ENCODE measurements at places on chromosomes 13 and 19.

DNA sequence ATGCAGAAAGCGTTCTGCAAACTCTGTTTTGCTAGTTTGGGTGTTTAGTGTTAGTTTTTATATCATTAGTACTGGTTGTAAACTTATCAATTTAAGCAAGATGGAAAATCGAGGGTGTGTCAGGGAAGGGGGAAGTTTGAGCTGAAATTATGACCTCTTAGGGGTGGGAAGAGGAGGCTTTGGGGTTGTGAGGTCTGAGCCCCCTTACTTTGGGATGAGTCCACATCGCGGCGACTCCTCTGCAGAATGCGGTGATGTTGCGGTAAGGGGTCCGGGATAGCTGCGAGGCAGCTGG is 743 bp upstream of the NDUFS7 start:
- no peak for DNase-seq

DNA sequence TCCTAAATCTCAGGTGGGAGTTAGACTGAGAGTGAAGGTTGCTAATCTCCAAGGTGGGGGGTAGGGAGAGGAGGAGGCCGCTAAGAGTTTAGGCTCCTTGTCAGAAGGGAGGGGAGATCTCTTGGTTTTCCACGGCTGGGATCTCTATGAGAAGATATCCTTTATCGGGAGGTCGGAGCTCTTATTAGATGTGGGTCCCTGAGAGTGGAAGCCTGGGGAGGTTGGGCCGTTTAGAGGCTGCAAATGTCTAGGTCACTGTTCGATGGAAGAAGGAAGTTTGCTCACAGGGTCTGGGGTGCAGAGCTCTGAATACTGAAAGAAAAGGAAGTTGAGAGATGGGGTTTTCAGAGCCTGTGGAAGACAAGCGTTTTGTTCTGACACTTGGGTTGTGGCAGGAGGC is 3.8 kb downstream of the MYADM start:
- no peak for DNase-seq

- peak; percentile 78 for DNase-seq
Measured at GRCh38 chr13:75224053-75224742, 257.8 kb downstream of the TBC1D4 start.

- no peak for DNase-seq
Measured at GRCh38 chr13:105764486-105764885, 771.0 kb downstream of the EFNB2 start.

DNA sequence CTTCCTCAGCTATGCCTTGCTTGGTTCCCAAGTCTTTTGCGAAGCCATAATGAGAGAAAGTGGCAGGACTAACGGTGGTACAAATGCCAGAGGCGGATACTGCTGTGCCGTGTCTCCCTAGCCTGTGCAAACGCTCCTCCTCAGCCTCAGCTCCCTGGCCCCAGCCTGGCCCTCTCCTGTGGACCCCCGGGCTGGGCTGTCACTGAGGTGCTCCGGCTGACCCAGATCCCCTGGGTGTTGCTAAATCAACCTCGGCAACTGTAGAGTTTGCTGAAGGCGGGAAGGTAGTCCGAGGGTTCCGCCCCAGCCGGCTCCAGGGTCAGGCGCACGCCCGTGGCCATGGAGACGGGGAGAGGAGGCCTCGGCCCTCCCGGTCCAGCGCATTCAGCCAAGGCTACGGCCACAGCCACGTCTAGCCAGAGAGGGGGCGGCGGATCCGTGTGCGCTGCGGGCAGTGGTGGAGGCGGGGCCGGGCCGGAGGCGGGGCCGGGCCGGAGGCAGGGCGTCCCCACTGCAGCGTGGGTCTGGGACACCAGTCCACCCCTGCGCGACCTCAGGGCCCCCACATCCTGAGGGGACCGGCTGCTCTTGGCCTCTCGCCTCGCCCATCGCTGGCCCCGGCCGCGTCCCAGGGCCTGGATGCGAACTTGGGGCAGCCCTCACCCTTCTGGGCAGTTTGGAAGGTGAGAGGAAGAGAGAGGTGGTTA is 16.4 kb upstream of the ZNF492 start:
- no peak for DNase-seq

- DNase-seq: peak; percentile 38
Measured at GRCh38 chr19:51784922-51785690, 9.9 kb upstream of the FPR3 start.

DNA sequence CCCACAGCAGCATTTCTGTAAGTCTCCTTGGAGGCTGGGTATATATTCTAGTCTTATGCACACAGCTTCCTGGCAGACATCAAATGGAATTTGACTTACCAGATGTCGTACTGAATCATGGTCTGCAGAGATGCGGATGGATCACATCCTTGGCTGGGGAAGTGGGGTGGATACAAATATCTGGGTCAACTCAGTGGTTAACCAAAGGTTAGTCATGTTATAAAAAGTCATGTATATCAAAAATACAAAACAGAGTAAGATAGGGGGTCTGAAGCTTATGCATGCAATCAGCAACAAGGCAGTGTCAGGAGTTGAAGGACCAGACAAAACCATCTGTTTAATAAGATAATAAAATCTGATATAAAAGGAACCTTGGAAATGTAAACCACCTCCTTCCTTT is 61.9 kb downstream of the WASF3 start:
- no peak for DNase-seq

DNA sequence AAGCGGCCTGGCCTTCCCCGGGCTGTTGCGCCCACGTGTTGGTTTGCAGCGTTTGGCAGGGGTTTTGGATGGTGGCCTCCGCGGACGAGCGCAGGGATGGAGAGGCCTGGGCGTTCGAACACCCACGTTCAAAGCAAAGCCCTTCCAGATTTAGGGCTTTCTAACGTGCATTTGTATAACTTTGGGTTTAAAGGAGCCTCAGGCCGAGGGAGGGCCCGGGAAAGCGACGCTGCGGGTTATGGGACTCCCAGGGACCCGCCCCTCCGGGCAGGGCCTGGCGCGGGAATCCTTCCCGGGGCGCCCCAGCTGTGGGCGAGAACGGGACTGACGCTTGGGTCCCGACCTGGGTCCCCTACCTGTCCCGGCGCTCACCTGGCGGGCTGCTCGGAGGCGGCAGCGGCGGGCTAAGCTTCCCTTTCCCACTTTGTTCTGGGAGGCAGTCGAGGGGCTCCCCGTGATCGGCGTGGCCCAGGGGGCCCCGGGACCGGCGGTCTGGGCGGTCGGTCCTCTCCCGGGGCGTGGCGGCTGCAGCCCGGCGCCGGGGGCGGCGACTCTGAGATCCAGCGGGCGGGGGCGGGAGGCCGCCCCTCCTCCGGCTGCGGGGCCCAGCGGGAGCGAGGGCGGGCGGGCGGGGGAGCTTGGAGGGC is at the start of gene FBXO17:
Gene FBXO17 (minus strand): TSS at position 529 of the 647 bp plus-strand sequence. CDS start 25,423 bp downstream, outside the sequence.
- peak; percentile 82 for DNase-seq

DNA sequence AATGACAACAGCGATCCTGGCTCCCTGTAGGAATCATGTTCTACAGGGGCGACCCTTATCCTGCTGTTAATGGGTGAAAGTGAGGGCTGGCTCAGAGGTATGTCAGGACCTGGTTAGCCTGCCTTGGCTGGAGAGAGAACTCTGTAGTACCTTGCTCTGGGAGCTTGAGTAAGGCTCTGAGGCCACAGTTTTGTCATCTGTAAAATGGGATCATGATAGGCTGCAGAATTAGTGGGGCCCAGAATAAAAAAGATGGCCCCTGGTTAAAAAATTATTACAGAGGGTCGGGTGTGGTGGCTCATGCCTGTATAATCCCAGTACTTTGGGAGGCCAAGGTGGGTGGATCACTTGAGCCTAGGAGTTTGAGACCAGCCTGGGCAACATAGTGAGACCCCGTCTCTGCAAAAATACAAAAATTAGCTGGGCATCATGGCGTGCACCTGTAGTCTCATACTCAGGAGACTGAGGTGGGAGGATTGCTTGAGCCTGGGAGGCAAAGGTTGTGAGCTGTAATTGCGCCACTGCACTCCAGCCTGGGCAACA is 10.5 kb upstream of the SAMD1 start:
- DNase-seq: no peak

GRCh38 chr13:31043957-31044356 is 111.5 kb downstream of the TEX26 start:
- no peak for DNase-seq

DNA sequence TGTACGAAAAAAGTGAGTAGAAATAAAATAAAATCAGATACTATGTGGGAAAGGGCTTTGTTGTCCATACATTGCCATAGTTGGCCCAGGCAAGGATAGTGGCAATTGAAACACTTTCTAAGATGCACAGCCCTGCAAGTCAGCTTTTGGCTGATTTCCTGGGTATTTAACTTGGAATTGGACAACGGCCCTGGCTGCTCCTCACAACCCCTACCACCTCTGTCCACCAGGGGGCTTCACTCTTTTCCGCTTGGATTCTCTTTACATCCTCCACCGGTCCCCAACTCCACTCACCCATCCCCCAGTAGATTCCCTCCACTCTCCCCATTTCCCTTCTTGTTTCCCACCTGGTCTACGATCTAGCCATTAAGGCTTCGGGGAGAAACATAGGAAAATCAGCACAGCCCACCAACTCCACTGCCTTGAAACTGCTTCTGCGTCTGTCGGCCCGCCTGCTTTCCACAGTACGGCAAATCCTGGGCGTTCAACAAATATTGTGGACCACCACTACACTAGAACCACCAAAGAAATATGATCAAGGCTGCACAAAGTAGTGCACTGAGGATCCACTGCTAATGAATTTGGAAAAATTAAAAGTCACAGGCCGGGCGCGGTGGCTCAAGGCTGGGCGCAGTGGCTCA is 48.6 kb upstream of the GTF3A start:
- peak; percentile 77 for DNase-seq

DNA sequence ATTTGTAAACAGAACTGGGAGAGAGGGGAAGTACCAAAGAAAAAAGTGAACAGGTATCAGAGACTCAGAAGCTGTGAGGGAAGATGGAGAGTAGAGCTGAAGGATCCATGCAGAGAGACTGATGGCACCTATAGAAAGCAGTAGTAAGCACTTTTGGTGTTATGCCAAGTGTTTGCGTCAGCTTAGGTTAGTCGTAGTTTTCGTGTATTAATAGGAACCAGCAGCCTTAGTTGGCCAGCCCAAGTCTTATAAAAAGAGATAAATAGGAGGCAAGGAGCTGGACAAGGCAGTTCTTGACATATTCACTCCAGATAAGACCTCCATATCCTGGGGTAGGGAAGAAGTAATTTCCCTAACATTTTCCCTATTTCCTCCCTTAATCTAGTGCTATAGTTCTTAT is 214.2 kb downstream of the OXGR1 start:
- no peak for DNase-seq

DNA sequence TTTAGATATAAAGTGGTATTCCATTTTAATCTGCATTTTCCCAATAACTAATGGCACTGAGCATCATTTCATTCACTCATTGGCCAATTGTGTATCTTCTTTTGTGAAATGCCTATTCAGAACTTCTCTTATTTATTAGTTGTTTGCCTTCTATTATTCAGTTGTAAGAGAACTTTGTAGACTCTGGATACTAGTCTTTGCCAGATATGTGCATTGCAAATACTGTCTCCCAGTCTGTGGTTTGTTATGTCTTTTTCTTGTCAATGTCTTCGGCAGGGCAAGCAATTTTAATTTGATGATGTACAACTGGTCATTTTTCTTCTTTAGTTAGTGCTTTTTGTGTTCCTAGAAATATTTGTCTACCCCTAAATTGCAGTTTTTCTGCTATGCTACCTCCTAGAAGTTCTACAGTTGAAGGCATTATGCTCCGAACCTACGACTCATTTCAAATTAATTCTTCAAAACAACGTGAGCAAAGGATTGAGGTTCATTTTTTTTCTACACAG is 115.9 kb downstream of the TSHZ3 start:
- DNase-seq: no peak

DNA sequence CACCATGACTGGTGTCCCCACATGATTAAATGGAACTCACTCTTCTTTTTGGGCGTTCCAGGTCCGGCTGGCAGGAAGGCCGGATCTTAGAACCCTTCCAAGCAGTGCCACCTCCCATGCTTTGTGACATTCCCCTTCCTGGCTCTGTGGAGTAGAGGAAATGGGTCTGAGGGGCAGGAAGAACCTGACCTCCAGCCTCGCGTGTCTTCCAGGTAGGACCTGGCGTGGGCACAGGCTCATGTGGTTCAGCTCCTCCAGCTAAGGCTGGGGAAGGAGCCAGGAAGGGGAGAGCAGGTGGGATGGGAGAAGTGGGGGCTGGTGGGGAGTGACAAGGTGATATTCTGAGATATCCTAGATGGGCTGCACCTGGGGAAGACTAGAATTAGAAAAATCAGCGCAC is 2.1 kb downstream of the TMEM255B start:
- no peak for DNase-seq

- DNase-seq: peak; percentile 90
Measured at GRCh38 chr19:48872884-48873475, 759 bp downstream of the PPP1R15A start.

GRCh38 chr13:98025480-98026025 is 72.1 kb downstream of the IPO5 start:
- DNase-seq: no peak

GRCh38 chr19:13064092-13064489 is 38.6 kb downstream of the LYL1 start:
- DNase-seq: no peak

DNA sequence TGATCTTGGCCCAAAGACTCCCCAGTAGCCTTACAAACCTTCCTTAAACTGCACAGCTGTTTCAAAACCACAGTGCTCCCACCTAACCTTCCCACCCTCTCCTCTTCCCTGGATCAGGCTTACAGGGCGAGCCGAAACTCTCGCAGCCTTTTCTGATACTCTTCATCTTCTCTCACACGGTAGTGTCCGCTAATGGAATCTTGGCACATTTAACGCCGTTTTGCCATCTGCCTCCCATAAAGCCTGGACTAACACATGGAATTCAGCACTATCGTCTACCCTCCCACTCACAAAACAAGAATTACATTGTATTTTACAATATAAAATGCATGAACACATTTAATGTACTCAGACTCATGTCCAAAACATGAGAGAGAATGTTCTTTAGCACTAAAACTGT is 135.9 kb downstream of the RAP2A start:
- DNase-seq: no peak

DNA sequence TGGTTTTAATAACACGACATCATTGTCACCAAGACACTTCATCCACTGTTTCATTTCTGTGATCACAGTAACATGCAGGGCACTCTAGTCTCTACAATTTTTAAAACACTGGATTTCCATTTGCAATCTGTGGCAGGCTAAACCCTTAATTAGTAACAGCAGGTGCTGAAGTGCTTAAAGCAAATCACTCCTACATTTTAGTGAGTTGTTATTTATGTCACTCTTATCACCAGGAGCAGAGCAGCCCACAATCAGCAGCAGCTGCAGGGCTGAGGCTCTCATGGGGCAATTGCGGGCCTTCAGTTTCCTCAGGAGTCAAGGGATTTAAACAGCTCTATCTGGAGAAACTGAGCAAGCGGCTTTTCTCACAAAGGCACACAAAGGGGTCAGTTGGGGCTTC is 1.6 kb downstream of the SOHLH2 start:
- no peak for DNase-seq

DNA sequence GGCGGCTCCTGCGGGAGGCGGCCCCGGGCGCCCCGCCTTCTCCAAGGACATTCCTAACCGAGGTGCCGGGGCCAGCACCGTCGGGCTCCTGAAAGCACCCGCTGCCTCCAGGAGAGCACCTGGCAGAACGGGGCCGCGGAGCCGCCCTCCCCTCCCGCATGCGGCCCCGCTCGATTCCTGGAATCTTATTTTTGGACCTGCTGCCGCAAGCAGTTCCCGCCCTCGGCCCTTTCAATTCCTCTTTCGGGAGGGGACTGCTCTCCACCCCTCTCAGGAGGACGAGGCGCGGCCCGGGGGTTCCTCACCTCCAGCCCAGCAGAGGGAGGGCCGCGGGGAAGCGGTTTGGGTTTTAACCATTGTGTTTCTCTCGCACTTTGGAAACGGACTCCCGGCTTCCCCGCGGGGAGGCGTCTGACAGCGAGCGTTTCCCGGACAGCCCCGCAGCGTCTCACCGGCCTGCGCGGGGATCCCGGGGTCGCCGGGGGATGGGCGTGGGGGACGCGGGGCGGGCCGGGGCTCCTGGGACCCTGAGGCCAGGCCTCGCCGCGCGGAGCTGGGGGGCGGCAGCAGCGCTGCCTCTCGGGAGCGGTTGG is 849 bp downstream of the GAS6 start:
- DNase-seq: peak; percentile 65
